Activated T-cell treated with anti-CD3 and anti-CD28 coated beads for 1 hour (primary cell): ENCODE measurements at places on chromosomes 3 and 15.

- no peak for DNase-seq
Measured at GRCh38 chr15:48064421-48064820, 56.4 kb upstream of the SLC24A5 start.

DNA sequence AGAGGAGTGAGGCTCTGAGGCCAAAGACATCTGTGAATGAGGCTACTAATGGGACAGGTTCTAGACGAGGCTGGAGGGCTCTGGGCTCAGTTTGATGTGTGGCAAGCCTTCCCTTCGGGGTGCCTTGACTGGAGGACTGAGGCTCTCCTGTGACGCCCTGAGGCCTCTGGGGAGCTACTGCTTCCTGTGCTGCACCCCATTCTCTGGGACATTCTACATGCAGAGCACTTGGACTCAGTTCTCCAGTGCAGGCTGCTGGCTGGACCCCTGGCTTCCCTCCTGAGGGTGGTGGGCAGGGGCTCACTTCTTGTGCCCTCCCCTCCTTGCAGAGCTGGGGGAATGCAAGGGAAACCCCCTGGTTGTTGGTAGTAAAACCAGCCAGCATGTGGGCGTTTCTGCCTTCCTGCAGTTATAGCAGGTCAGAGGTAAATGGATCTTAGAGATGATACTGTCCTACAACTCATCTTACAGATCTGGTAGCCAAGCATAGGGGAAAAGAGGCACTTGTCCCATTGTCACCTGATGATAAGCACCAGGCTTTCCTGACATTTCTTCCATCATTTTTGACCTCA lies 133.3 kb downstream of the CHDH start:
- no peak for DNase-seq

DNA sequence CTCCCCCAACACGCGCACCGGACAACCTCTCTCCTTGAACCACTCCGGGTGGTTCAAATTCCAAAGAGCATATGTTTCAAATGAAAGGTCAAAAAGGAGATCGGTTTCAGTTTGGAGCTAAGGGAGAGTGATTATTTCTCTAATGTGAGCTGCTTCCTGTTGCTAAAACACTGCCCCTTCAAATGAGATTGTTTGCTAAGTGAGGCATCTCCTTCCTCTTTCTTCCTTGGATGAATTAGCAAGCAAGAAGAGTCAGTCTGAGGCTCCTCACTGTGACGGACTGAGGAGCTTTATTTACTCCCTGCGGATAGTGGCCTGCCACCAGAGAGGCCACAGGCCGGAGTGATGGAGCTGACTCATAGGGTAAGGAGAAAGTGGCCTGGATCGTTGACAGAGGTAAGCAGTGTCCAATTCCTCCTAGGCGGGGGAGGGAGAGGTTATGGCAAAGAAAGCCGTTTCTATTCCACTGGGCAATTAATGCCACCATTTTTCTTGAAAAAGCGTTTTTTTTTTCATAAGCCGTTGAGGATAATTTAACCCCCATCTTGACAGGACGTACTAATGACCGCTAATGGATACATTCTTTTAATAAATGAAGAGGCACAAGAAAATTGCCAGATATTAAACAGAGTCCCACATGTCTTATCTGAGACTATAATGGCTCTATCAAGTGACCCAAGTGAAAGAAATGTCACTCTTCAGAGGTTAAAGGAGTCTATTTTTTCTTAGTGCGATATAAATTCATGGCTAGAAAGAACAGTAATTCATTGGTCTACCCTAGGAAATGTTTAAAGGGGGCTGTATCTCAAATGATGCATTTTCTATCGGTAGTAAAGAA lies 167.0 kb upstream of the ANKRD28 start:
- DNase-seq = no peak

DNA sequence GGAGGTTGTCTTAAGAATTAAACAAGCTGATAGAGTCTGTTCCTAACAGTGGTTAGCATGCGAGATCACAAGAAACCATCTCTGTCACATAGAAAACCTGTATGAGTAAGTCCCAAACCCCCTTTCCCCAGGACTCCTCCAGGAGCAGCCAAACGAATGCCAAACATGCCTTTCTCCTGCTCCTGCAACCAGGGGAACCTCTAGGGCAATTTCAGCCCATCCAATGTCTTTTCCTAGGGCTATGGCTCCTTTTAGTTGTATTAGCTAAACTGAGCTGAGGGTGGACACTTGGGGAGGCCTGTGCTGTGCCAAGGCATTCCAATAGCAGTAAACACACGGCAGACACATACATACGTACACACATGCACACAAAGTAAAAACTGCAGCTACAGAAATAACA lies 36.5 kb upstream of the TIMP4 start:
- DNase-seq = no peak

DNA sequence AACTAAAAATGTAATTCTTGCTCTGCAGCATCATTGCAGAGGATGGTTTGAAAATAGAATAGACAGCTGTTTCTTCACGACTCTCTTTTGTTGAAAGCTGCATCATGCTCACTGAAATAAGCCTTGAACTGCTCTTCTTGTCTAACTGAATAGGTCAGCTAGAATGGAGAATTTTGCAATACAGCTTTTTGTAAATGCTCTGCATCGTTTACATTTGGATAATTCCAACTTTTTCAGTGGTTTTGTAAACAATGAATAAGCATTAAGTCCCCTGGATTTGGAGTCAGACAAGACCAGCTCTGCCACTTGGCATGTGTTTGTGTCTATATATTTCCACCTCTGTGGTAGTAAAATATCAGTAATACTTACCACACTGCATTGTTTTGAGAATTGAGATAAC lies 95.2 kb downstream of the PLSCR2 start:
- DNase-seq = no peak

DNA sequence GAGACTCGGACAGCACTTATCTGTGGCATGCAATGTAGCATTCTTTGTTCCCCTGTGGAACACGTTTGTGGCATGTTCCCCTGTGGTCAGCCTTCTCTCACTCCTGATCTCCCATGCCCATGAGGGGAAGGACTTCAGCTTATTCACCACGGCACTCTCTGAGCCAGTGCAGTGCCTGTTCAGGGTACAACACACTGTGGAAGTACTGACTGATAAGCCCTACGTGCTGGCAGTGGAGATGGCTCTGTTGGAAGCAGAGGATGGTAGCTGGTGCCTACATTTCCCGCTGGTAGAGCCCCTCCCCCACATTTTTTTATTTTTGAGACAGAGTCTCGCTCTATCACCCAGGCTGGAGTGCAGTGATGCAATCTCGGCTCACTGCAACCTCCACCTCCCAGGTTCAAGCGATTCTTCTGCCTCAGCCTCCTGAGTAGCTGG lies 43.5 kb upstream of the ETV5 start:
- no peak for DNase-seq

- DNase-seq = no peak
Measured at GRCh38 chr3:17585394-17586325, 156.8 kb downstream of the TBC1D5 start.

- no peak for DNase-seq
Measured at GRCh38 chr15:24848050-24848449, 106.7 kb upstream of the SNRPN start.

DNA sequence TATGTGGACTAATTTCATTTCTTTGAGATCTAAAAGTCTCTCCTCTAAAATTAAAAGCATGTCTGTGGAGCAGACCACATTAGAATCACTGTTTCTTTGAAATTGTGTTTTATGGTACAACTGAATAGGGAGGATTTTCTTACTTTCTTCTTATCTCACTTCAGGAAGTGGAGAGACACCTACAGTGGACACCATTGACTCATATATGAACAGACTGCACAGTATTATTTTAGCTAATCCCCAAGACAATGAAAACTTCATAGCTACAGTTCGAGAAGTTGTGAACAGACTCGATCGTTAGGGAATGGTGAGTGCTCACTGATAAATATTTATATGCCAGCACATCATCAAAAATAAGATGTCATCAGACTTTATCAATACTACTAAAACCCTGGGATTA lies 58.3 kb downstream of the HMG20A start:
- no peak for DNase-seq

DNA sequence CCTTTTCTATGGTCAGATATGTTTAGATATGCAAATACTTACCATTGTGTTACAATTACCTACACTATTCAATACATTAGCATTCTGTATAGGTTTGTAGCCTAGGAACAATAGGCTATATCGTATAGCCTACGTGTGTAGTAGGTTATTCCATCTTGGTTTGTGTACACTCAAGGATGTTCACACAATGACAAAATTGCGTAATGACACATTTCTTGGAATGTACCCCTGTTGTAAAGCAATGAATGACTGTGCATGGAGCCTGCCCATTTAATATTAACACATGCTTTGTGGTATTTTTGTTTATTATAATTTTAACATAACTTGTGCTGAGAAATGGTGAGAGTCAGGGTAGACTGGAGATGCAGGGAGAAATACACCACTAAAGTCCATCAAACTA lies 154.9 kb downstream of the LEKR1 start:
- DNase-seq = no peak

GRCh38 chr3:157111518-157111917 lies 48.4 kb downstream of the CCNL1 start:
- no peak for DNase-seq

GRCh38 chr15:58477170-58477569 lies 45.4 kb downstream of the LIPC start:
- no peak for DNase-seq

DNA sequence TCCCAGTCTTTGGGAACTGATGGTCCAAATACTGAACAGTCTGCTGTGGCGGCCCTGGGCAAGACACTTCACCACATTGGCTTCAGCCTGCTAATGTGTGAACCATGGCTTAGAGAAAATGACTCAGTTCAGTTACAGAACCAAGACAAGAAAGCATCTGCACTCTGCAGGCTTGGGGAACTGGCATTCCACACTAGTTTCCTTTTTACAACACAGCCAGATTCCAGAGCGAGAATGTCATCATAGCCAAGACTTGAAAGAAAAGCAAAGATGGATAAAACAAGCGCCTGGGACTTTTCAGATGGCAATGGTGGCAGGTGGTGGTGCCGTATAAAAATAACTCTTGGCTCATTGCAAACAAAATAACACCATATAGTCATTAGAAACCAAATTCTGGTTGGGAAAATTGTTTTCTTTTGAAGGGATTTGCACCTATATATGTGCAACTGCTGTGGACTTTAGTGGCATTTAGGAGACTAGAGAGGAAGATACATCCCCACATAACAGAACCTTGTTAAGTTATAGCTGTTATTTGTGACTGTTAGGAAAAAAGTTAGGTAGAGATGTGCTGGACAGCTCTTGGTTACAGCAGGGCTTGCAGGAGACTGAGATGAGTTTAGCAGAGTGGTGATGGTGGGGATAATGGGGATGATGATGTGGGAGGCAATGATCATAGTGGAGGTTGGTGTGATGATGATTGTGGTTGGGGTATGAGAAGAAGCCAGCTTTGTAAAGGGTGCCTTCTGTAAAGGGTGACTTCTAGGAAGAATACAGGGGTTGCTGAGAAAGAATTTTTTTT lies 273.6 kb downstream of the THRB start:
- DNase-seq = no peak

DNA sequence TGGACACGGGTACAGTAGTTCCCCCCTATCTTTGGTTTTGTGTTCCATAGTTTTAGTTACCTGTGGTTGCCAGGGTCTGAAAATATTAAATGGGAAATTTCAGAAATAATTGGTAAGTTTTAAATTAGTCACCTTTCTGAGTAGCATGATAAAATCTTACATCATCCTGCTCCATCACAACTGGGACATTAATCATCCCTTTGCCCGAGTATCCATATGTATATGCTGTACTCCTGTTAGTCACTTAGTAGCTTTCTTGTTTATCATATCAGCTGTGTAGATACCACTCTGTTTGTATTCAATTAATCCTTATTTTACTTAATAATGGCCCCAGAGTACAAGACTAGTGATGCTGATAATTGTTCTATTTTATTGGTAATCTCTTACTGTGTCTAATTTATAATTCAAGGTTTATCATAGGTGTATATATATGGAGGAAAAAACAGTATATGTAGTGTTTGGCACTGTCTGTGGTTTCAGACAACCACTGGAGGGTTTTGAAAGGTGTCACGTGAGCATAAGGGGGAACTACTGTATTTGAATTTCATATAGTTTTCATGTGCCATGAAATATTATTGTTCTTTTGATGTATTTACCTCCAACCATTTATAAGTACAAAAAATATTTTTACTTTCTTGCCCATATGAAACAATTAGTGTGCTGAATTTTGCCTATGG lies 41.4 kb downstream of the CTDSPL2 start:
- DNase-seq = no peak

GRCh38 chr3:8365541-8365940 lies 136.1 kb upstream of the LMCD1 start:
- DNase-seq = no peak

DNA sequence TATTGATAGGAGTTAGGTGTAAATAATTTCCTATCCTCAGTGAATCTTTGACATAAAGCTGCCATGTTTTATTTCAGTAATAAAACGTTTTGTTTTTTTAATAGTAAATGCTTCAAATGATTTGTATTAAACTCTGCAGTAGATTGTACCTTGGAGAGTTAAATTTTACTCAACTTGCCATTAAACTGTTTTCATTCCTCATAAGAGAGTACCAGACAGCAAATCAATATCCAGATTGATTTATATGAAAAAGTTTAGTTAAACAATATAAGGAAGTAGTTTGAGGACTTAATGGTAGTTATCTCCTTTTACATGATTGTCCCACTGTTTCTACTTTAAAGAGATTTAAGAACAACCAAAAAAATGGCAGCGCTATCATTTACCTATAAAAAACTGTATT lies 18.4 kb downstream of the ALDH1A2 start:
- no peak for DNase-seq

- DNase-seq = no peak
Measured at GRCh38 chr3:154151969-154152368, 30.8 kb downstream of the ARHGEF26 start.

- DNase-seq = no peak
Measured at GRCh38 chr3:78562328-78562727, 1205.5 kb downstream of the ROBO1 start.

- DNase-seq = no peak
Measured at GRCh38 chr15:58985443-58985842, 2.0 kb upstream of the RNF111 start.

GRCh38 chr3:129564981-129565644 lies 22.1 kb downstream of the H1-8 start:
- no peak for DNase-seq

DNA sequence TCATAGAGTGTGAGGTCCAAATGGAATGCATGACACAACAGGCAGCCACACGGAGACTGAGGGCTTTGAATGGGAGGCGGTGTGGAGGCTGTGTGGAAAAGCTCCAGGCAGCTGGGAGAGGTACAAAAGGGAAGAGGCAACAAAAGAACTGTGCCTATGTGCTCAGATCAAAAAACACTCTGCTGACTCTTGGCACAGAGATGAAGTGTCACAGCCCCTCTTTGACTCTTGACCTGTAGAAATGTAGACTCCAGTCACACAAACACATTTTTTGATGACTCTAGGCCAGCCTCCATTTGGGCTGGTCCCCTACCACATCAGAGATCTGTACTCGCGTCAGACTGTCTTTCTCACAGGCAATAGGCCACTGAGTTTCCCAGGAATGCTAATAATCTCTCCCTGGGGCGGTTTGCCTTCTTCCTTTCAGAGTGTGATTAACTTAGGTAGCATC lies 456.0 kb downstream of the TUSC7 start:
- DNase-seq = no peak

- no peak for DNase-seq
Measured at GRCh38 chr15:38323895-38324294, 71.3 kb downstream of the SPRED1 start.
